T-helper 22 cell (primary cell): ENCODE measurements at places on chromosomes 3 and 15.

DNA sequence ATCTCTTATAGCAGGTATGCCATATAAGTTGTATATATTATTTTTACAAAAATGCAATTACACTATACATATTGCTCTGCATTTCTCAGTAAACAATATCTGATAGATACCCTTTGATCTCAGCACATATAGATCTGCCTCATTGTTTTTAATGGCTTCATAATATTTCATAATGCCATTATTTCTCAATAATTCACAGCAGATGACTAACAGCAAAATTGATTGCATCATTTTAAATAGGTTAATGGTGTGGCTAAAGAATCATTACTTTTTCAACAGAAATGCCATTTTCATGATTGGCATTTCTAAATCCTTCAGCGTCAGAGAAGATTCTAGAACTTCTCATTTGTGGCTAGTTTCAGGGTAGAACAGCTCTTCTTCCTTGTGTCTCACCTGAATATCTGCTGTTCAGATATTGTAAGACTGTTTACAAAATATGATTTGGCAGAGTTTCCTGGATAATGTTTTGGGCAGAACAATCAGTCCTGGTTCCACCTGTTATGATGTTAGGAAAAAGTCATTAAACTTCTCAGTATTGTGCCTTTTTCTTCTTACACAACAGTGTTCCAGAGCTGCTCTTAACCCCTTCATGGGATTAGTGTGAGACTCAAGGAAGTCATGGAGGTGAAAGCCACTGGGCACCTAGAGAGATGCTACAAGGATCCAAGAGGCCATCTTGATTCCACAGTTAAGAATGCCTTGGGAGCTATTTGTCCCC lies 397.6 kb upstream of the THBS1 start:
- no peak for DNase-seq

DNA sequence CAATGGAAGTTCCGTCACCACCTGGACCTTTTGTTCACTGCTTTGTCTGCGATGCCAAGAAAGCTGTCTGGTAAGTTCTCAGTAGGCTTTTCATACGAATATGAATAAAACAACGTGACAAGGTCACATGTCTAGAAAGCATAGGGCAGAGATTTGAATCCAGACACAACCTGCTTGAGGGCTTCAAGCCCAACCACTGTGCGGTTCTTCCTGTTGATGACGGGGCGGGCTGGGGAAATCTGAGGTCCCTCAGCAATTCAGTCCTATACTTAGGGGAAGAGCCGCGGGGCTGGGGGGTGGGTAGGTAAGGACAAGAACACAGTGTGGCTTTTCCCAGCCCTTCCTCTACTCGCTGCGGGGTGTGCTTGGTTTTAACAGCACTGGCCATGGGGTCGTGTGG lies 32.4 kb upstream of the SMAD3 start:
- DNase-seq = no peak

DNA sequence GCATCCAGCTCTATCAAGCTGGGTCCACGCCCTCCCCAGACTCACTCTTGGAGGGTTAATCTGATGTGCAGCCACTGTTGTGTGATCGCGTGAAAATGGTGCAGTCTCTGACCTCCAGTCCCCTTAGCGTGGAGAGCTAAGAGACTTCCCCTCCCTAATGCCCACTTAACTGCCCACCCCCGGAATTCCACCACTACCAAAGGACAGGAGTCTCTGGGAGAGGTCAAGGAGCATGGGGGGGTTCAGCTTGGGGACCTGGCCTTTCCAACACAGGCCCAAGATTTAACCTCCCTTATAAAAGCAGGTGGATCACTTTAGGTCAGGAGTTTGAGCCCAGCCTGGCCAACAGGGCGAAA lies 48.8 kb downstream of the CCDC12 start:
- DNase-seq = no peak

GRCh38 chr15:80953001-80953952 lies 36.3 kb downstream of the MESD start:
- DNase-seq = no peak

DNA sequence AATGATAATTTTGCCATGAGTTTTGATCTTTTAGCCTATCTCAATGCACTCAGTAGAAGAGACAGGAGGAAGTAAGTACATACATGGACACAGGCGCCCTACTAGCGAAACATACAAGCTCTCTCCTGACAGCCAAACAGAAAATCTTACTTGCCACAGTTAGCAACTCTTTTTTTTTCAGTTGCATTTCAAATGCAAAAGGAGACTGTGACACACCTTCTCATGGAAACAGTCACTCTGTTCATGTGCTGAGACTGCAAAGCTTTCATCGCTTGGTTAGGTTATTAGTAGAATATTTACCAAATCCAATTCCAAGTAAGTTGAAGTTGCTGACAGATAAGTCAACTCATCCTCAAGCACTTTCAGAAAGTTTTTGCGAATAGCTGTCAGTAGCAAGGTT lies 223.3 kb downstream of the FOXP1 start:
- DNase-seq = no peak

DNA sequence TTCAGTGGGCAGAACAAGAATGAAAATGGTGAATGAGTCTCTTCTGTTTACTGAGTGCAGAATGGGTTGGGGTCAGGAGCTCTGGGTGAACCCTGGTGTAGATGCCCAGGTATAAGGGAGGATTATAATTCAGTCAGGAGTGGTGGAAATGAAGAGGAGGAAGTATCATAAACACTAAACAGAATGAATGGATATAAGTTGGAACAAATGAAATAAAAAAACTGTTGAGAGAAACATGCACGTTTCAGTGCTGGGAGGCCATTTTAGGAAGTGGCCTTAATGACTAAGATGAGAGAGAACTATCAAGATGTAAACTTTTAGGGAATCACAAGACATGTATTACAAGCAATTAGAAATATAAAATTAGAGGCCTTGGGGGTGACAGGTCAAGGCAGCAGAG lies 32.8 kb upstream of the LEKR1 start:
- no peak for DNase-seq

DNA sequence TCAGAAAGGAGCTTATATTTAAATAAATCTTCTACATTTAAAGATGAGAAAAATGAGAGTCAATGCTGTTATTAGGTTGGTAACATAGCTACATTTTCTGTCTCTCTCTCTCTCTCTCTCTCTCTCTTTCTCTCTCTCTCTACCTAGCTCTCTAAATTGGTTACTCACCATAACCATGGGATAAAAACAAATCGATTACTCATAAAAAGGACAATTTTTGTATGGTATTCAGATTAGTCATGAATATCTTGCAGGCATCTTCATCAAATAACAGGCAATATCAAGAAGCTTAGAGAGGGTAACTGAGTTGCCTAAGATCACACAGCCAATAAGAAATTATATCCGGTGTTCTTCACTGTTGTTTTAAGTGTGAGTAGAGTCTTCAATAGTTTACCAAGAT lies 81.8 kb upstream of the ALCAM start:
- no peak for DNase-seq

GRCh38 chr15:79007066-79007465 lies 62.2 kb upstream of the CTSH start:
- DNase-seq = no peak

DNA sequence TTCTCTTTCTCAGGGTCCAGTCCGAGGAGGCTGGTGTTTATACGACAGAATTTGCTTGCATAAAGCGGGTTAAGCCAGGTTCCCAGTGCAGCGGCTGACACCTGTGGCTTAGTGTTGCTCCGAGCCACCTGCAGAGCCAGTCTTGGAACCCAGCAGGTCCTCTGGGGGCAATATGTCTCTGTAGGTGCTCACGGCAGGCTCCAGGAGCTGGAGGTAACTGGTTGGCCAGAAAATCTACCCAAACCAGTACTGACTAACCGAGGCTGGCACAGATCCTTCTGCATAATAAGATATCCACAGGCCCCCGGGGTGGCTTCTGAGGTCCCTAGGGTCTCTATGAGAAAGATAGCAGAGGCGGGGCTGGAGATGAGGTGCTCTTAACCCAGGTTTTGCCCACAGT lies 3.2 kb downstream of the MGLL start:
- no peak for DNase-seq

DNA sequence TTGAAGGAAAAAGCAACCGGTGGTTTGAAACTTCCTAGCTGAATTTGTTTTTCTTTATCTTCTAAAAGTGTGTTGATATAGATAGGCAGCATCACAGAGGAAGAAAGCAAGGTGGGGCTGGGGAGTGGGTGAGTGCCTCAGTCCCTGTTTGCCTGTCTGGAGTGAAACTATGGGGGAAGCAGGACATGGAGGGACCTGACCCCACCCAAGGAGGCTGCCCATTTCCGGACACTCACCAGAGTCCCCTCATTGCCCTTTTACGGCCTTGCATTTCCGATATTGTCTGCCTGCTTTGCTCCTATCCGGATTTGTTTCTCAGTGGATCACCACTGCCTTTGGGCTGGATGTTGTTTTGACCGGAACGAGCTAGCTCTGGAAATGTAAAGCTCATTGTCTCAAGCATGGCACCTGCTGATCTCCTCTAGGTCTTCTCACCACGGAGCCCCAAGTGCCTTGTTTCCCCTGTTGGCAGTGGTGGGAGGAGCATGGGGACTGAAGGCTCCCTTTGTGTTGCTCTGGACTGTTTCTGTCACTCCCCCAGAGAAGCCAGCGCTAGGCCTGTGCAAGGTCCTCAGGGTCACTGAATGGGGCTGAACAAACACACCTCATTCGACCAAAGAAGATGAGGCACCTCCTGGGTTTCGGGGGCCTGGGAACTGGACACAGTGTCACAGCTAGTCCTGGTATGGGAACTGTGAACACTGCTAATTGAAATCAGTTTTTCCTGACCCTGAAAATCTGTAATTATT lies 7.0 kb downstream of the CLDN11 start:
- no peak for DNase-seq

DNA sequence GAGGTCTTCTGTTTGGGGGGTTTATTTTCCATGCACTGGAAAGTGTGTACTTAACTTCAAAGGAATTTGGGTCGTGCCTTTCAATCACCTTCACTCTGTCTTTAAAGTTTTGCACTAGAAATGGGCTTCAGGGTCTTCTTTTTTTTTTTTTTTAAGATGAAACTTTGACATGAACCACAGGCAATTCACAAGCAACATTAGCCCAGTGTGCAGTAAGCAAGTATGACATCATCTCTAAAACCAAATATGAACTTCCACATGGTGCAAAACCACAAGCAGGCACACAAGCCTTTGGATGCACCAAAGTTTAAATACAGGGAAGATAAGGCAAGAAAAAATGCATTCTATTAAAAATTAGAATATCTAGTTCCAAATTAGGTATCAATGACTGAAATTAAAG lies 381.9 kb downstream of the ERC2 start:
- no peak for DNase-seq

DNA sequence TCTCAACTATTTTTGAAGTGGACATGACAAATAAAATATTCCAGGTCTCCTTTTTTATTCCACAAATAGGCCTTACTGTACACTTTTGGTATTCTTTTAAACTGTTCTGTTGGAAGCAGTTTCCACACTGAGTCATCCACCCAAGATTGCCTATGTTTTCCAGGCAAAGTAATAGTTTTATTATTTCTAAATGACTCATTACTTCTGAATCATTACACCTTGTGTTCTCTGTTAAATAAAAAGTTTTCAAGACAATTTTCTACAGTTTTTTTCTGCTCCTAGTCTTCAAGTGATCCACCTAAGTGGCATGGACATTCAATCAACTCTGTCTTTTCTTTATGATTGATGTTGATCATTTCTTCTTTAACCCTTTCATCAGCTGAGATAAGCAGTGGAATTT lies 26.5 kb downstream of the PPP2R3A start:
- no peak for DNase-seq

DNA sequence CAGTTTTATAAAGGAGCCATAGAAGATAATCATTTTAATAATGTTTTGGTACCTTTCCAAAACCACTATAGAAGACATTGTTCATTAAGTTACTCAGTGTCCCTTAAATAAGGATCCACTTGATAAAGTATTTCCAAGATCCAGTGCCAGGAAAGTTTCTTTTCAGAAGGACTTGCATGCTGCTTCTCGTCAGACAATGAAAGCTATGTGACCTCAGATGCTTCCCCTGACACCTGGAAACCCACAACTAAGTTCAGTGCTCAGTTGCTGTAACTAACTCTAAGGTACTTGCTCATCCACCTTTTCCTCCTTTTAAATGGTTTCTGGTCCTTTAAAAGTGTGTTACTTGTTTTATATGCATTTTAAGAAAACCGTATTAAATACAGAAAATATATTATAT lies 7.3 kb downstream of the SSR3 start:
- DNase-seq = no peak

GRCh38 chr15:76061700-76062099 lies 1.9 kb downstream of the TMEM266 start:
- no peak for DNase-seq

DNA sequence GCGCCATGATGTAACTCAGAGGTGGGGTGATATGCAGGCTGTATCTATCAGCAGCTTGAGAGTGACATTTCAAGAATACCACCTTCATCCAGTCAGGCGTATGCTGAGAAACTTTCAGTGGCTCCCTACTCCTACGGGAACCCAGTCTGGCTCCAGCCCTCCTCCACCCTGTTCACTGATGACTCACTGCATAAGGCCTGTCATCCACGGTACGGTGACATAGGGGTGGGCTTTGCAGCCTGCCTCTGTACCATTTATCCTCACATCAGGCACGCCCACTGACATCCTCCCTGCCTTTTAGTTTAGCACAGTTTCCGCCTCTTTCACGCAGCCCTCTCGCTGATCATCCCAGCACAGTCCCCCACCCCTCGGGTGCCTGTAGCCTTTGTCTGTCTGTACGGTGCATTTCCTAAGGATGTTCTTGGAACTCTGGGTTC lies 11.7 kb downstream of the PXYLP1 start:
- DNase-seq = peak; percentile 24

DNA sequence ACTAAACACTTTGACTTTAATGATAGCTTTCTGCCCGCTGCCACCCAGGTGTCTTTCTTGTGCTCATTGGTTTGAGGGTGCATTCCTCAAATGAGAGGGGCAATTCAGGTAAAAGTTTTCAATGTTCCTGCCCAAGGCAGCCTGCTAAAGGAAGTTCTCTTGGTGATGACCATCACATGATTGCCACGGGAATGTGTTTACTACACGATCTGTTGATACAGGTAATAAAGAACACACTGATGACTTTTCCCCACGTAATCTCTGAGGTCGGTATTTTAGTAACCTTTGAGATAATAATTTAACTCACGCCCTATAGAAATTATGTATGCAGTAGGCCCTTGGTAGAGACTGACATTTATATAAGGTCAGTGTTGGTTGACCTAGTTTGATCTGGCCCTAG lies 39.3 kb downstream of the FNDC3B start:
- no peak for DNase-seq

GRCh38 chr3:1532935-1533606 lies 440.2 kb downstream of the CNTN6 start:
- DNase-seq = no peak
